ENCODE measurements at places on chromosomes 2 and 18. TPM values are rescaled to one million over a fixed set of nuclear protein-coding genes. Genes with fewer than 3 reads are reported as not detected.

Gene ERBB4
- total RNA-seq, result not detected

Gene CD207
- total RNA-seq, result not detected

Gene HOXD1
- not detected for total RNA-seq

Gene ELP2
- total RNA-seq, result 167 TPM

Gene CNRIP1
- not detected for total RNA-seq

Gene C2orf92
- 5.2 TPM for total RNA-seq

Gene PLEK
- 224 TPM for total RNA-seq
